Astrocyte (in vitro differentiated cells and primary cell): ENCODE measurements at places on chromosomes 1 and 21. TPM values are rescaled to one million over a fixed set of nuclear protein-coding genes. Genes with fewer than 3 reads are reported as not detected.
A peak's percentile ranks its signal among the peaks of the same experiment; 100 is the strongest.

- DNase-seq = no peak
Measured at GRCh38 chr1:234488054-234489006, 9.4 kb upstream of the TARBP1 start.

DNA sequence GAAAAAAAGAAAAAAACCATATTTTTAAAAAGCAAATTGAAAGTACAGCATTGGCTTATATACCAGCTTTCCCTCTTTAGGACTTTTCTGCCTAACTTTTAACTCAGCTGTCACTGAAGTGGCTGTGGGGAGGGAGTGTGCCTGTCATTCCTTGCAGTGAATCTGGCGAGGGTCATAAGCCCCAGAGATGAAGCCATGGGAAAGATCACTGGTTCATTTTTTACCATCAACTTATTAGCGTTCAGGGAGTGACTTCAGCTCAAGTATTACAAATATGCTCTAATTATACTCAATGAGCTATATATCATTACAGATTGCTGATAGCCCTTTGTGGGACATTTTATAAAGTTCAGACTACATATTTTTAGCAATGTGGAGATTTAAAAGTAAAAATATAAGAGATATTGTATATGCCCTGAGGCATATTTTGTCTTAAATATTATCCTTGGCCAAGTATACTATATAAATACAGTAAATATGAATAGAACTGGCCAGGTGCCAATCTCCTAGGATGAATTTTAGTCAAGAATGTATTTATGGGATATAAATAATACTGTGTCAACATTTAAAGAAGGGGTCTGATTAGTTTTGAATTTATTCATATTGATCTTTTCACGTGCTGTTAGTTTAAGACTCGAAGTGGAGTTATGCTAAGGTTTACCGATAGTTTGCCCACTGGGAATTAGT lies 4.4 kb downstream of the TGFB2 start:
- DNase-seq = peak; percentile 47

- no peak for DNase-seq
Measured at GRCh38 chr1:24481843-24482610, 20.6 kb upstream of the RCAN3 start.

DNA sequence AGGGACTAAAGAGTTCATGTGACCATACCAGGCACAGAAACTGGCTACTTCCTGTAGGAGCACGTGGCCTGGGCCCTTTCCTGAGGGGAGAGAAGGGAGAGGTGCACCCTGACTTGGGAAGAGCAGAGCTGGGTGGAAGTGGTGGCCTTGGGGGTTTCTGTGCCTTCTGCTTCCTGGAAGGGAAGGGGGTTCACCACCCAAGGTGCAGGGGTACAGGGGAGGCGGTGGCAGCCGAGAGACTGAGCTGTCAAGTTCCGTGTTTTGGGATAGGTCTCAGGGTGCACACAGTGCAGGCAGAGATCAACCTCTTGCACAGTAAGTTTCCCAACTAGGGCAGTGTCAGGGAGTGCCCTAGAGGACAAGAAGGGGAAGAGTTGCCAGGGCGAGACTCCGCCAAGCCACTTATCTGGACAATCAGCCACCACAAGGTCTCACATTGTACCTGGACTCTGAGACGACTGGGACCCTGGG lies 10.1 kb downstream of the HECTD3 start:
- no peak for DNase-seq

- no peak for DNase-seq
Measured at GRCh38 chr1:223308136-223308535, 55.8 kb downstream of the SUSD4 start.

GRCh38 chr1:33119532-33120217 lies 38.7 kb downstream of the AZIN2 start:
- DNase-seq = no peak

GRCh38 chr1:189960769-189961168 lies 516.9 kb downstream of the BRINP3 start:
- DNase-seq = no peak

Gene CYP4Z1
- not detected in 2 replicates for total RNA-seq

GRCh38 chr1:169260478-169261151 lies 107.0 kb downstream of the NME7 start:
- DNase-seq = no peak

GRCh38 chr1:88175120-88175630 lies 508.9 kb upstream of the PKN2 start:
- no peak for DNase-seq
